ENCODE measurements at places on chromosomes 16 and 17.

GRCh38 chr17:29733166-29733565 lies 110.5 kb upstream of the CORO6 start:
- DNase-seq: no peak

DNA sequence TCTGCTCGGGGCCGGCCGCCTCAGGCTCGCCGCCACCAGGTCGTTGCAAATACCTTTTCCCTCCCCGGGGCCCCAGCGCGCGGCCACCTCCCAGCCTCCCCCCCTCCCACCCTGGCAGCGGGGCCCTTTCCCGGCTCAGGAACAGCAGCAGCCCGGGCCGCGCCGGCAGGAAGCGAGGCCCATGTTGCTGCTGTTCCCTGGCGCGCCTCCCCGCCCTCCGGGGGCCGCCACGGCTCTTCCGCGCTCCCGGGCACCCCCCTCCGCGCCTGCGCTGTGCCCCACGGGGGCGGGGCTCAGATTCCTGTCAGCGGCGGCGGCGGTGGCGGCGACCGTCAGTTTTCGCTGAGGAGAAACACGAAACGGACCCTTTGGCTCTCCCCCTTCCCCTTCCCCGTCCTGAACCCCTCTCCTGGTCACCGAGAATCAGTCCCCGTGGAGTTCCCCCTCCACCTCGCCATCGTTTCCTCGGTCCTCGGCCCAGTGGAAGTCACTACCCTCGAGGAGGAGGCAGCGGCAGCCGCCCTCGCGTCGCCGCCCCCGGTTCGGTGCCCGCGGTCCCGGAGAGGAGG lies at the start of gene NFAT5:
TSS of gene NFAT5 (plus strand) at position 296 of the 569 bp plus-strand sequence. CDS start 336 bp downstream, outside the sequence.
- DNase-seq: peak; percentile 96

- DNase-seq: no peak
Measured at GRCh38 chr16:11038305-11038704, 93.9 kb downstream of the CLEC16A start.

GRCh38 chr16:84284154-84284722 lies 10.4 kb upstream of the WFDC1 start:
- DNase-seq: peak; percentile 47

- peak; percentile 91 for DNase-seq
Measured at GRCh38 chr17:21275047-21275578, 9.4 kb upstream of the MAP2K3 start.

DNA sequence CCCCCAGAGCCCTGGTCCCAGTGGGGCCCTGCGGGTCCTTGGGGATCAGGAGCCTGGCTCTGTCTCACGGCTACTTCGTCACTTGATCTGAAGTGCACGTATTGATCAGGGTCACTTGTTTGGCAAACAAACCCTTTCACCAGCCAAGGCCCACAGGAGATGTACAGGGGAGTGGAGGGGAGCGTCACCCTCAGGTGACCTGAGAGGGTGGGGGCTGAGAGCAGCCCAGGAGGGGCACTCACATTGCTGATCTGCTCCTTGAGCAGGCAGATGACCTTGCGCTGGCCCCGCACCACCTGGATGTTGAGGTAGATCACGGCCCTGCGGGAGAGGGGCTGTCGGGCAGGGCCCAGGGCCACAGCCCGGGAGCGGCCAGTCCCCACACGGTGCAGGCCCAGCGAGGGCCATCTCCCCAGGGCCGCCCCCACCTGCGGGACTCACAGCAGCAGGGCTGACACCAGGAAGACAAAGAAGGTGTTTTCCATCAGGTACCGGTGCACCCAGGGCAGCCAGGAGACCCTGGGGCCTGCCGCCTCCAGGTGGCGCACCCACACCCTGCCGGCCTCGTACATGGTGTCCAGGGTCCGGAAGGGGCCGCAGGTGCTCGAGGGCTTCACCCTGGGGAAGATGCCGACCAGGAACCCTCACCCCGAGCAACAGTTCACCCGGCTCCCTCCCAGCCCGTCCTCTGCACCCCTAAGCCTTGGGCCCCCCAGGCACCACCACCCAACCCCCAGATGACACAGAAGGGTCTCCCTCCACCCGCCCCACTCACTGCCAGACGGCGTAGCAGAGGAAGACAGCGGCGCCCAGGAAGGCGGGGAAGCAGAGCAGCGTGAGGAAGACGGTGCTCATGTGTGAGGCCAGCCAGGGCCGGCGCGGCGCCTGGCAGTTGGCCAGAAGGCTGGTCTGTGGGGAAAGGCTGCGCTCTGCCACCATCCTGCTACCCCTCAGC lies 11.3 kb downstream of the TMC6 start:
- no peak for DNase-seq

DNA sequence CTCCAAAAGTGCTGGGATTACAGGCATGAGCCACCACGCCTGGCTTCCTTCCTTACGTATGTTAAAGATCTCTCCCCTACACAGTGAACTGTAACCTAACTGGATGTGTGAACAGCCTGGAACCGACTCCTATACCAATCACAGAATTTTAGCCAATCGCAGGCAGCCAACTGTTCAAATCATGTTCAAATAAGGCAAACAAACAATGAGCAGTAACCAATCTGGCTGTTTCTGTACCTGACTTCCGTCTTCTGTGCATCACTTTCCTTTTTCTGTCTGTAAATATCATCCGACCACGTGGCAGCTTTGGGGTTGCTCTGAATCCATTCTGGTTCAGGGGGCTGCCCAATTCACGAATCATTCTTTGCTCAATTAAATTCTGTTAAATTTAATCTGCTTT lies 27.5 kb downstream of the TEKT5 start:
- DNase-seq: no peak

GRCh38 chr17:64231567-64232141 lies 31.4 kb downstream of the TEX2 start:
- no peak for DNase-seq

DNA sequence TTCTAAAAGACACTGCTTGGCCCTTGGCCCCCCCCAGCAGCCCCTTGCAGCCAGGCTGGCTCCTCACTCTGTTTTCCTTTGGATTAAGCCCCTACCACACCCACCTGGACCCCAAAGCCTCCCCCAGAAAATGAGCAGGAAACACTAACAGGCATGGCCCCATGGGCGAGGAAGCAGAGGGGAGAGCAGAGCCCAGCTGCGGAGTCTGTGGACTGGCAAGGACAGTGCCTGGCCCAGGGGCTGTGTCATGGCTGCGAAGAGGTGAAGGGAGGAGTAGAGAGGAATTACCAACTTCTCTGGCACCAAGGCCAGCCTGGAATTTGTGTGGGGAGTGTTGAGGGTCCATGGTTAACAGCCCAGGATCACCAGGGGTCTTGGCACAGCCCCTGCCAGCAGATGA lies 47.4 kb downstream of the MRC2 start:
- DNase-seq: no peak

All from tongue (tissue), 3 donors.